ENCODE measurements at places on chromosomes 3 and 15.

DNA sequence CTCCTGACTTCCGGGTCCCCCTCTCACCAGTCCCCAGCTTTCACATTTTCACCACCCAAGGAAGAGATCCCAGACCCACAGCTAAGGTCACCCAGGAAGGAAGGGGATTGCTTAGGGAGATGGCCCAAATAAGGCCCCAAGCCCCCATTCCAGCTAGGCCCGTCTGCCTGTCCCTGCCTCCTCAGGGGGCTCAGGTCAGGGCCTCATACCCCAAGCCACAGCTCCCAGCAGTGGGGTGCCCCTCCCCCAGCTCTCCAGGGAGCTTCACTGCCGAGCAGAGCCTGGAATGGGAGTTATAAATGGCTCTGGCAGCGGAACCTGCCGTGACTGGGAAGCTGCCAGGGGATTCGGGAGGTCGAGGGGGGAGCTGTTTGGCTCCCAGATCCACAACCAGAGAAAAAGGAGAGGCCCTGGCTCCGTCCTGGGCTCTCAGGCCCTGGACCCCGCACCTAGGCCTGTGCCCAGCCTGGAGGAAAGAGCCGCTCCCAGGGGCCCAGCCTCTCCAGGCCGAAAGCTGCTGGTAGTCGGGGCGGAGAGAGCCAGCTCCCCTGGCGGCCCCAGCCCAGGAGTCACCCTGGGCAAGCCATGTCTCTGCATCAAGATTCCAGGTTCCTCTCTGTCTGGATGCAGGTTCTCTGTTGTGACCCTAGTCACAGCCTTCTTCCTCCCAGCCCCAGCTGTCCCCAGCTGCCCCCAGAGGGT lies 550 bp downstream of the CCDC9B start:
- DNase-seq: peak; percentile 93

DNA sequence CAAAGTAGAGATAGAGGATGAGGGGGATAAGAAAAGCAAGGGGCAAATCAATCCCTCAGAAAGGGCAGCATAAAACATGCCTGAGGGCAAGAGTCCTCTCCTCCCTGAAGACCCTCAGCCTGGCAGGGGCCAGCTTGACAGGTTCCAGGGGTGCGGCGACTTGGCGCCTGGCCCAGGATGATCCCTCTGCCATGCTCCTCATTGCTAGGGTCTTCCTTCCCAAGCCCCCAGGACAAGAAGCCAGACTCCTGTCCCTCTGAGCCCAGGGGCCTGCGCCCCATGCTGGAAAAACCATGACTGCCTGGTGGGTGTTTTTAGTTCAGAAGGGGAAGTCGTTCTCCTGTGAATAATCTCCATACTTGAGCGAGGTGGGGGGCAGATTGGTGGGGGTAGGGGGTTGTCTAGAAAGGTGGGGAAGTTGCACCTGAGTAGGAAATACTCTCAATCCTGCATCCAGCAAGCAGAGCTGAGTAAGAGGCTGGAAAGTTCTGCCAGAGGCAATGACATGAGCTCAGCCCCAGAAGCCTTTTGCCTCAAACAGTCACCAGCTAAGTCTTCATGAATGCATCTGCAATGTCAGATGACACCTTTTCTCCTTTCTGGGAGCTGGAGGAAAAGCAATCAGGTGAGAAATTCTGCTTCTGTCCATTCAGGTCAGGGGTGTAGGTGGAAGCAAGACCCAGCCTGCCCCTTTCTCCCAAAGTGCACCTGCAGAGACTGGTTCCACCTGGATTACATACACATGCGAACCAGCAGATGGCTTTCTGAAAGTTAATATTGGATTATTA lies 18.3 kb downstream of the SLC12A8 start:
- DNase-seq: no peak

DNA sequence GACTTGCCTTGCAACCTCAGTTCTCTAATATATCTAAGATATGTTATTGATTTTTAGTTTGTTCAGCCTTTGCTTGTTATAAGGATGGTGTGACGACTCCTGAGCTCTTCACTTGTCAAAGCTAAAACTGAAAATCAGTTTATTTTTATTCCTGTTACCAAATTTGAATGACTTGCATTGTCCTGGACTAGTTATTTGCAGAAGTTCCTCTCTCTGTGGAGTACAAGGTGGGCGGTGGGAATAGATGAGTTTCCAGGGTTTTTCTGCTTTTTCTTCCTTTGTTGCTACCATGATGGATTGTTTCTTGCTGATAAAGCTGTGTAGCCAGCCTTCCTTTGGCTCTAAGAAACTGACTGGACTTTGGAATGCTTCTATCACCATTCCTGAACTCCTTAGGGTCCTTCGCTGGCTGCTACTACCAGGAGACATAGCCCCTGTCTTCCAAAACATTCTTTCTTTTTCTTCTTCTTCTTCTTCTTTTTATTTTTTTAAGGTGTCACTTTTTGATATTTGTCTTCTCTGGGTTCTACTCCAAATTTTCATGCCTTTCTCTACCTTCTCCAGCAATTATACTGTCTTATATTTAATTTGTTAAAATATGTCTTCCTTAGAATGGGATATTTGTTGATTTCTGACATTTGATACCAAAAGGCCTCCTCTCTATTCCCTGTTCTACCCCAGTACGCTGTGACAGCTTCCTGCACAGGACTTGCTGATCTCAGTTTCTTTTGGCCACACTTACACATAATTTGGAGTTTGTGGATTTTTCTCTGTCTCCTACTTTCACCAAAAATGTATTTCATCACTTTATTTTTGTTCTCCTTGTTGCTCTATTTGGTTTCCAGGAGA lies 145.1 kb upstream of the THRB start:
- no peak for DNase-seq

DNA sequence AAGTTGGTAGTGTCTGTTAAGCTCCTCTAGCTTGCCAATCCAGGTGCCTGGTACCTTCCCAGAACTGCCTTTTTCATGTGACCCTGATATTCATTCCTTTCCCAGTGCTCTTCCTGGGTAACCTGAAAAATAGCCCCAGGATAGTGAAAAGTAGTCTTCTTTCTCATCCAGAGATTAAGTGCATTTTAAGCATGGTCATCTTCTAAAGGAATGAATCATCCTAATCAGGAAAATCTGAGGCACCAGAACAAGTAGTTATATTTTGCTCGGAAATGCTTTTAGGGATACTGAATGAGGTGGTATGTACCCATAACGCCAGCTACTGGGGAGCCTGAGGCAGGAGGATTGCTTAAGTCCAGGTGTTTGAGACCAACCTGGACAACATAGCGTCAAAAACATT lies 23.1 kb upstream of the PDCD6IP start:
- no peak for DNase-seq

GRCh38 chr3:39404943-39405686 lies 1.4 kb upstream of the RPSA start:
- peak; percentile 26 for DNase-seq

- peak; percentile 33 for DNase-seq
Measured at GRCh38 chr3:191963182-191963581, 502.2 kb downstream of the PYDC2 start.

DNA sequence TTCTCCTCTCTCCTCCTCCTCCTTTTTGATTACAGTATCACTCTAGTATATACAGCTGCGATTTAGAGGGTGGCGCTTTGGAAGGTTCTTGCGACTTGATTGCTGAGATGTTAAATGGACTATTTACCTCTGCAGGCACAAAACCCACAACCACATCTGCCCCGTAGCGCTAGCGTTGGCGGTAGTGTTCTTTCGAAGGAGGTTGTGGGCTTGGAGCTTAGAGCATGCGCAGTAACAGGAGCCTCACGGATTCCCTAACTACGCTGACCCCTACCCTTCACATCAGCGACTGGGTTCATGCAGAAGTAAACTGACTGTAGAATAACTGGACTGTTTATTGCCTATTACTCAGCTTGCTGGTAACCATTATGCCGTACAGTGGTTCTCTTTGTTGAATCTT lies 58.0 kb downstream of the CGGBP1 start:
- DNase-seq: no peak

DNA sequence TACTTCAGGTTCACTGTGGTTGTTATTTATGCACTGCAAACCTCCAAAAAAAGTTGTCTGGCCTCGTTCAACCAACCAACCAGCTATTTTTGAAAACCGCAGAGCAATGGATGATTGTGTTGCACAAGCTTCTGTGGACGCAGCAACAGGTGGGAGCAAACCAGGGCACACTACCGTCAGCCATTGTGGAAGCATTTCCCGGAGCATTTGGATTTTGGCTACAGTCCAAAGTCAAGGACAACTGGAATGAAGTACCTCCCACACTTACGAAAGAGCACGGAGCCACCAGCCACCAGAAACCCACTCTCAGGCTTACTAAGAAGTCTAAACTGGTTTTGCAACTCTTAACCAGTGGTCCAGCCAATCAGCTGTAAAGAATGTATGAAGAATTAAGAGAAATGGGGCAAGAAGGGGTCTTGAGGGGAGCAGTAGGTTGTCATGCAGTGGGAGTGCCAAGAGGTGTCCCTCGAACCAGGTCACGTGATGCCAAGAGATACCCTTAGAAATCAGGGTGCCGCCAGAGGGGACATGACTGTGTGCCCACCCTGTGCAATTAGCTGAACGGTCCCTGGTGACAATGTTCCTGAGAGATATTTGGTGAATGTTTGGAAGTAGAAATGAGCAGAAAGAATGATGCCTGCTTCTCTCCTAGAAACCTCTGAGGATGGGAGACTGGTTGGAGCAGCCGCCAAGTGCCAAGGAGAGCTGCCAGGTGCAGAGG lies 68.9 kb upstream of the PCSK6 start:
- DNase-seq: no peak

GRCh38 chr3:37096288-37096687 lies 78.1 kb downstream of the LRRFIP2 start:
- DNase-seq: peak; percentile 80

- peak; percentile 99 for DNase-seq
Measured at GRCh38 chr3:49673715-49674496, at the start of gene APEH. Gene APEH (plus strand): TSS chr3:49674351. CDS start chr3:49674402, 51 bp downstream.

GRCh38 chr3:17088602-17089313 lies 204.0 kb downstream of the PLCL2 start:
- no peak for DNase-seq

GRCh38 chr3:135084405-135084804 lies 289.3 kb downstream of the EPHB1 start:
- peak; percentile 18 for DNase-seq

DNA sequence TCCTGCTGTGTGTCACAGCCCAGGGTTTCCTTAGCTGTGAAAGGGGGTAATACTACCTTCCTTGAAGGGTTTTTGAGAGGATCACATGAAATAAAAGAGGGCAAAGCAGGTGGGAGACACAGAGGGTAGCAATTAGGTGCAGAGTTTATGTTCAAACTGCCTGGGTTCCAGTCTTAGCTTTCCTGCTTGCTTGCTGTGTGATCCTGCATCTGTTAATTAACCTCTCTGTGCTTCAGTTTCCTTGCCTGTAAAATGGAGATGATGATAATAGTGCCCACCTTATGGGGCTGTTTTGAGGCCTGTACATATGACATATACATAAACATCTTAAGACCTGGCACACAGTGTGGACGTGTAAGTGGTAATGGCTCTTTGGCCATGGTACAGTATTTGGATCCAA lies 35.0 kb downstream of the SPSB4 start:
- no peak for DNase-seq

DNA sequence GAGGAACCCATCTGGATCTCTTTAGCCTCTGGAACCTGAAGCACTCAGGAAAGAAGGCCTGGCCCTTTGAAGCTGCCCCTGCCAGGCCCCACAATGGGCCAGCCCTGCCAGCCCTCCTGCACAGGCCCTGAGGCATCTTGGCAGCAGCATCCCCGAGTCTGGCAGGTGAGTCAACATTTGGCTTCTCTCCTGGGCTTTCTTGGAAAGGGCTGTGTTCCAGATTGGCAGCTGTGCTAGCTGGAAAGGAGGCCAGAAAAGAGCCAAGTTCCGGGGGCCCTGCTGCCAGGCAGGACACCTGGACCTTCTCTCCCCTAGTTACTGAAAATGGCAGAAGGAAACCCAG lies 187.2 kb downstream of the SHQ1 start:
- DNase-seq: peak; percentile 63

- DNase-seq: no peak
Measured at GRCh38 chr3:80050826-80051601, 283.2 kb upstream of the ROBO1 start.

- peak; percentile 93 for DNase-seq
Measured at GRCh38 chr15:68272721-68273271, 4.7 kb upstream of the FEM1B start.

- no peak for DNase-seq
Measured at GRCh38 chr15:86163816-86164215, 84.1 kb downstream of the AGBL1 start.

GRCh38 chr15:38823263-38823662 lies 258.6 kb upstream of the RASGRP1 start:
- no peak for DNase-seq

DNA sequence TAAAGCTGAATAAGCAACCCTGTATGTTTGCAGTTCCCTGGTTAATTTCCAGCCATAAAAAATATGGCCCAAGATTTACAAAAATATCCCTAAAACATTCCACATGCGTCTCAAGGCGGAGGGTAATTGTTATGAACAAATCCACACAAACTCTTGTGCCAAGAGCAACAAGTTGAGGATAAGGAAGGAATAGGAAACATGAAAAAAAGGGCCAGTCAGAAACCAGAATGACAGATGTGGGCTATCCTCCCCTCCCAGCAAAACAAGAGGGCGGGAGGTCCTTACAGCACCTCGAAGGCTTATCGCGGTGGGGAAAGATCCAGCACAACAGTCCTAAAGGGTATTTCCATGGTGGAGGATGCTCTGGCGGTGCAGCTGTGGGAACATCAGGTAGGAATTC lies 155.6 kb upstream of the HES1 start:
- peak; percentile 47 for DNase-seq

DNA sequence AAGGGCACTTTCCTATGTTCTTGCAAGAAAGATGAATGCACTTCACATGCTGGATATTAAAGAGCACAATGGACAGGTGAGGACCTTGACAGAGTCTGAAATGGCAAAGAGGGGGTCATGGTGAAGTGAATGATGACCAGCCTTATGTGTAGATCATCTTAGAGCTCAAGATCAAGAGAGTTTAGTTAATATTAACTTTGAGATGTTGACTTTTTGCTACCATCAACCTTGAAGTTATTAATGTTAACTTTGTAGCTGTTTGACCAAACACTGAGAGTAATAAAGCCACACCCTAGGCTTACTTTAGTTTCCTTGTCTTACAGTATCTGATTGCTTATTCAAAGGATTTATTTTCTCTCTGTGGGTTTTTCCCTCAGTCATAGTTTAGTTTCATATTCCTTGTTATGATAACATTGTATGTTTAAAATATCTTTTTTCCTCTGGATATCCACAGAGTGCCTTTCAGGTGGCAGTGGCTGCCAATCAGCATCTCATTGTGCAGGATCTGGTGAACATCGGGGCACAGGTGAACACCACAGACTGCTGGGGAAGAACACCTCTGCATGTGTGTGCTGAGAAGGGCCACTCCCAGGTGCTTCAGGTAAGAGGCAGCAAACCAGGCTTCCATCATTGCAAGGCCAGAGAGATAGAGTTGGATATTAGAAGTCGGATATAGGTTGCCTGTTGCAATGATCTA lies 5.4 kb downstream of the NFKBIZ start:
- DNase-seq: no peak

DNA sequence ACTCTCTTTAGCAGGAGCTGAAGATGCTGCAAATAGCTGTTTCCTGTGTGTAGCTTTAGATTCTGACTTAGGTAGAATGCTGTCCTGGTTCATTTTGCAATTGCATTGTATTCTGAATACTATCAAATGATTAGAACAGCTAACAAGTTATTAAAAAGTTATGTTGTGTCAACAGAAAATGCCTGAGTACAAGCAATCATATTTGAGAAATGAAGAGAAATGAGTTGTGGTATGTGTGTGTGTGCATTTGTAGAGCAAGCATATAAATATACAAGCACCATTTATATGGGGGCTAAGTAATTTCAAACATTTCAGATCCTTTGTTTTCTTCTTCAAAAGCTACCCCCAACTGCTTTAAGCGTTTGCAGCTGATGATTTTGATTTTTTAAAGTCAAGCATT lies 7.8 kb downstream of the ZIC1 start:
- DNase-seq: no peak
